Lung (tissue), 17 donors: ENCODE measurements at places on chromosomes 12 and 14. TPM values are rescaled to one million over a fixed set of nuclear protein-coding genes. Genes with fewer than 3 reads are reported as not detected.

GRCh38 chr12:124032265-124032886 lies 59.4 kb downstream of the ZNF664 start:
- H3K27me3 ChIP-seq, result no peaks in the 10 kb centered on the region
- H3K4me1 ChIP-seq, result no peaks in the 10 kb centered on the region
- no peaks in the 10 kb centered on the region for H3K36me3 ChIP-seq
- H3K4me3 ChIP-seq, result no peak overlapping the region
- H3K27ac ChIP-seq, result no peak overlapping the region
- DNase-seq, result peak; percentile 76

DNA sequence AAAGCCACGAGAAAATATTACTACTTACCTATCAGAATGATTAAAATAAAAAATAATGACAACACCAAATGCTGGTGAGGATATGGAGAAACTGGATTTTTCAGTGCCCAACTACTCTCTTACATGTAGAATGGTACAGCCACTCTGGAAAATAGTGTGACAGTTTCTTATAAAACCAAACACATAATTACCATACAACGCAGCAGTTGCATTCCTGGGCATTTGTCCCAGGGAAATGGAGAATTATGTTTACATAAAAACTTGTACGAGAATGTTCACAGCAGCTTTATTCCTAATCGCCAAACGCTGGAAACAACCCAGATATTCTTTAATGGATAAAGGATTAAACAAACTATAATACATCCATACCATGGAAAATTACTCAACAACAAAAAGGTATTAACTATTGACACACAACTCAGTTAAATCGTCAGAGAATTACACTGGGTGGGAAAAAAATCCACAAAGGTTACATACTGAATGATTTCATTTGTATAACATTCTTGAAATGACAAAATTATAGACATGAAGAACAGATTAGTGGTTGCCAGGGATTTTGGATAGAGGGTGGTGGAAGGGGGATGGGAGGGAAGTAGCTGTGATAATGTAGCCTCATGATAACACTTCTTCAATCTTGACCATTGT lies 35.4 kb downstream of the TAOK3 start:
- peak; percentile 98 for DNase-seq
- no peak overlapping the region for H3K4me3 ChIP-seq
- no peaks in the 10 kb centered on the region for H3K36me3 ChIP-seq
- H3K27ac ChIP-seq, result no peak overlapping the region

DNA sequence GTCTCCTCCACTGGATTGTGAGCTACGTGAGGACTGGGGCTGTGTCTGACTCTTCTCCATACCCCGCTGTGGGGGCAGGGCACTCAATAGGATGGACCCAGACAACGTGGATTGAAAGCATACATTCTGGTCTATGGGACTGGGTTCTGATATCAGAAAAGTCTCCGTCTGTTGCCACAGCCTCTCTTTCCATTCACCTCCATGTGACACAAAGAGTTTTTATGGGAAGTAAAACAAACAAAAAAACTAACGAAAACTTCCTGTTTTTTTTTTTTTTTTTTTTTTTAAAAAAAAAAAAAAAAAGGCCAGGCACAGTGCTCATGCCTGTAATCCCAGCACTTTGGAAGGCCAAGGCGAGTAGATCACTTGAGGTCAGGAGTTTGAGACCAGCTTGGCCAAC lies 44.7 kb downstream of the SLC8A3 start:
- no peaks in the 10 kb centered on the region for H3K27me3 ChIP-seq
- DNase-seq, result no peak
- no peaks in the 10 kb centered on the region for H3K36me3 ChIP-seq
- H3K4me3 ChIP-seq, result no peak overlapping the region

- peaks cover 4% of the 10 kb centered on the region for H3K4me1 ChIP-seq
- peak; percentile 87 for DNase-seq
- no peaks in the 10 kb centered on the region for H3K27me3 ChIP-seq
- no peak overlapping the region for H3K27ac ChIP-seq
- no peaks in the 10 kb centered on the region for H3K36me3 ChIP-seq
Measured at GRCh38 chr12:24778486-24779304, 170.2 kb downstream of the BCAT1 start.

DNA sequence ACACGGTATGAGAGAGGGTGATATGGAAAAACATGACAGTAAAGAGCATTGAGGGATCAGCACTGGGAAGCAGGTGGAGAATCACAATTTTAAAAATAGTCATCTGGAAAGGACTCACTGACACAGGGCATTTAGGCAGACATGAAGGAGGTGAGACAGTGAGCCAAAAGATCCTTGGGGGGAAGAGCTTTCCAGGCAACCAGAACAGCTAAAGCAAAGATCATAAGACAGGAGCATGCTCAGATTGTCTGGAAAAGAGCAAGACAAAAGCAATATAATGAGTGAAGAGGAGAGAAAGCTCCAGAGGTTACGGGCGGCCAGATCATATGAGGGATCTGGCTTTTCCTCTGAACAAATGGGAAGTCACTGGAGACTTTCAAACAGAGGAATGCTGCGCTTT lies 63.9 kb downstream of the DENND5B start:
- H3K4me3 ChIP-seq, result no peak overlapping the region
- H3K27ac ChIP-seq, result no peak overlapping the region
- DNase-seq, result no peak
- H3K27me3 ChIP-seq, result no peaks in the 10 kb centered on the region

DNA sequence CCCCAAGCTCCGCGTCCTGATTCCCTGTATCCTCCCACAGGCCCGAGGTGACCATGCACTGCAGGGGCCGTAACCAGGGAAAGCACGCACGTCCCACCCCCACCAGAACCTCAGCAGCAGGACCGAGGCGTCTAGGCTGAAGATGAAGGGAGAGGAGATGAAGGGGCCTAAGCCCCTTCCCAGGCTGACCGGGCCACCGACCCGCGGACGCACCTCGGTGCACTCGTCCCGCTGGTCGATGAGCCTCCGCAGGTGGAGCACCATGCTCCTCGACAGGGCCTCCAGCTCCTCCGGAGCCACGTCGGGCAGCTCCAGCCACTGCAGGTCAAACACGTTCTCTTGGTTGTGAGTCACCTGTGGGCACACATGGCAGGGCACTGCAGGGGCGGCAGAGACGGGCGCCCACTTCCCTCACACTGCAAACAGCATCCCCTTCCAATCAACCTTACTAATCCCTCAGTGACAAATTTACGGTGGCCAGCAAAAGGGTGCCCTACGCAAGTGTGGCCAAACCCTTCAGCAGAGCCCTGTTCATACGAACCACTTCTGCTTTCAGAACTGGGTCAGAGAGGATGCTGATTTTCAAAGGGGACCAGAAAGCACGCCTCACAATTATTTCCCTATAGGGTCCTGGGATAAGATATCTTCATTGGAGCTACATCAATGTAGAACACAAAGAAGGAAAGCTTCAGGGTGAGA lies 77.8 kb downstream of the CCDC88C start:
- H3K4me1 ChIP-seq, result no peaks in the 10 kb centered on the region
- H3K27ac ChIP-seq, result no peak overlapping the region
- no peaks in the 10 kb centered on the region for H3K27me3 ChIP-seq
- no peaks in the 10 kb centered on the region for H3K36me3 ChIP-seq

GRCh38 chr14:26170885-26171284 lies 426.9 kb downstream of the NOVA1 start:
- no peaks in the 10 kb centered on the region for H3K27me3 ChIP-seq
- no peaks in the 10 kb centered on the region for H3K36me3 ChIP-seq
- no peak for DNase-seq
- no peaks in the 10 kb centered on the region for H3K4me1 ChIP-seq

The SARNP gene
- total RNA-seq, result 76.7 TPM

The SSTR1 gene
- 4.3 TPM for total RNA-seq

The SOAT2 gene
- total RNA-seq, result not detected

The FAM186B gene
- total RNA-seq, result 0.80 TPM

The TAS2R42 gene
- not detected for total RNA-seq

The CCDC88C gene
- 43.7 TPM for total RNA-seq

The C12orf42 gene
- total RNA-seq, result not detected

The PIP4P1 gene
- total RNA-seq, result 35.6 TPM
